ENCODE measurements at places on chromosomes 11 and 22. TPM values are rescaled to one million over a fixed set of nuclear protein-coding genes. Genes with fewer than 3 reads are reported as not detected.

- peaks cover 31% of the 10 kb centered on the region for H3K27me3 ChIP-seq
- H3K4me3 ChIP-seq: no peak overlapping the region
- no peak overlapping the region for H3K27ac ChIP-seq
- DNase-seq: no peak
- H3K36me3 ChIP-seq: no peaks in the 10 kb centered on the region
- H3K4me1 ChIP-seq: peaks cover 3% of the 10 kb centered on the region
These were observed 12.8 kb upstream of the CLPB start for GRCh38 chr11:72446929-72447769.

NPTXR gene
- 6.8 TPM for total RNA-seq

GRCh38 chr22:38948181-38948940 lies 9.0 kb upstream of the APOBEC3A start:
- H3K27me3 ChIP-seq: peaks cover 27% of the 10 kb centered on the region
- DNase-seq: no peak
- no peak overlapping the region for H3K27ac ChIP-seq
- H3K4me1 ChIP-seq: peaks cover 19% of the 10 kb centered on the region
- H3K36me3 ChIP-seq: no peaks in the 10 kb centered on the region

- H3K4me3 ChIP-seq: peak within 1 kb of the TSS; percentile 87
- H3K36me3 ChIP-seq: no peaks in the 10 kb centered on the region
- H3K27ac ChIP-seq: peak within 1 kb of the TSS; percentile 72
- peak; percentile 78 for DNase-seq
These were observed at the start of gene GAS2L1 for GRCh38 chr22:29306175-29306834. TSS of gene GAS2L1 (plus strand) at chr22:29306650. CDS start at chr22:29308106, 1,456 bp downstream.

C11orf91 gene
- not detected for total RNA-seq

- H3K4me3 ChIP-seq: no peak overlapping the region
- H3K27me3 ChIP-seq: peaks cover 2% of the 10 kb centered on the region
- no peak for DNase-seq
- no peaks in the 10 kb centered on the region for H3K4me1 ChIP-seq
- no peaks in the 10 kb centered on the region for H3K36me3 ChIP-seq
- no peak overlapping the region for H3K27ac ChIP-seq
These were observed 8.5 kb upstream of the DMC1 start for GRCh38 chr22:38578505-38578904.

EFCAB6 gene
- total RNA-seq: 0.19 TPM

- no peak overlapping the region for H3K4me3 ChIP-seq
- DNase-seq: no peak
- H3K27me3 ChIP-seq: peaks cover 13% of the 10 kb centered on the region
- no peaks in the 10 kb centered on the region for H3K36me3 ChIP-seq
- no peaks in the 10 kb centered on the region for H3K4me1 ChIP-seq
These were observed 339.1 kb upstream of the B3GAT1 start for GRCh38 chr11:134751031-134751585.

DNA sequence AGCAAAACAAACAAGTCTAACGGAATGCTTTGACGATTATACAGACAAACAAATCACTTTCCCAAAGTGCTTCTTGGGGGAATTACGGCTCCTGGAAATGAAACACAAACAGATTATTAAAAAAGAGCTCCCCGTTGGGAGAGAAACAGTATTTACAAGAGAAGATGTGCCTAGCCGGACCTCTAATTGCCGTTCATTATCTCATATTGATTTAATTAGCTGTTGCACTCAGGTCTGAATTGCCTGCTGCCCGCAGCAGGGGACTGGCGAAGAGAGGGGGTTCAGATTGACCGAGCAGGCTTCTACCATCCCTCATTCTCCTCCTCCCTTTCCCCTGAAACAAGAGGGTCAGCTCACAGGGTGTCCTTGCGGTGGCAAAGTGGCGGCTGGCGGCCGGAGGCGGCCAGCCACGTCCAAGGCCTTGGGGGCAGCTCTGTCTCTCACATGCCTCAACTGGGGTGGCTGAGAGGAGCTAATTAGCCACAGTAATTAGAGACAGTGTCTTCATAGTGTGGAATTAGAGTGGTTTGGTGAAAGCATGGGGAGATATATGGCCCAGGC lies 295.1 kb downstream of the MIAT start:
- no peaks in the 10 kb centered on the region for H3K36me3 ChIP-seq
- H3K4me3 ChIP-seq: no peak overlapping the region
- no peaks in the 10 kb centered on the region for H3K4me1 ChIP-seq
- peaks cover 40% of the 10 kb centered on the region for H3K27me3 ChIP-seq
- H3K27ac ChIP-seq: no peak overlapping the region

RIMBP3B gene
- 1.1 TPM for total RNA-seq

GRCh38 chr11:67347964-67348749 lies 5.2 kb downstream of the POLD4 start:
- peaks cover 36% of the 10 kb centered on the region for H3K4me1 ChIP-seq
- DNase-seq: no peak
- H3K27me3 ChIP-seq: no peaks in the 10 kb centered on the region
- no peak overlapping the region for H3K27ac ChIP-seq
- H3K36me3 ChIP-seq: peaks cover 4% of the 10 kb centered on the region
- H3K4me3 ChIP-seq: no peak overlapping the region

GRCh38 chr11:122413677-122414076 lies 241.8 kb upstream of the UBASH3B start:
- H3K27me3 ChIP-seq: peaks cover 3% of the 10 kb centered on the region
- H3K4me3 ChIP-seq: no peak overlapping the region
- no peaks in the 10 kb centered on the region for H3K4me1 ChIP-seq
- no peak for DNase-seq

DNA sequence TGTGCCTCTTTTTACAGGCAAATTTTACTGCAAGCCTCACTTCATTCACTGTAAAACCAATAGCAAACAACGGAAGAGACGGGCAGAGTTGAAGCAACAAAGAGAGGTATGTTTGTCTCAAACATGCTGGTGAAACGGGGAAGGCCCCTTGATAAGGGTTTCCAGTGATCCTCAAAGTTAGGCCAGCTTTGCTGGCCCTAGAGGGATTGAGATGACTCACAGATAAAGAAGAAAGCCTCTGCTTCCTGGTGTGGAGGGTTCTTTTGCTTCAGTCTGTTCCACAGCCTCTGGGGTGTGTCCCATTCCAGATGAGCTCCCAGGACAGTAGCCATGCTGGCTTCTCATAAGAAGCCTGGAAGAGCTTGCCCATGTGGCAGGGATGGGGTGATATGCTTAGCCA lies 118.9 kb upstream of the PARVA start:
- no peaks in the 10 kb centered on the region for H3K4me1 ChIP-seq
- H3K36me3 ChIP-seq: no peaks in the 10 kb centered on the region
- no peak overlapping the region for H3K4me3 ChIP-seq
- H3K27me3 ChIP-seq: no peaks in the 10 kb centered on the region
- no peak overlapping the region for H3K27ac ChIP-seq

OR5A1 gene
- total RNA-seq: not detected

- no peak for DNase-seq
- no peak overlapping the region for H3K4me3 ChIP-seq
- no peaks in the 10 kb centered on the region for H3K36me3 ChIP-seq
- no peaks in the 10 kb centered on the region for H3K27me3 ChIP-seq
- no peak overlapping the region for H3K27ac ChIP-seq
- no peaks in the 10 kb centered on the region for H3K4me1 ChIP-seq
These were observed 139.5 kb downstream of the CTTN start for GRCh38 chr11:70537576-70538571.

POU2AF2 gene
- total RNA-seq: not detected

GRCh38 chr11:64019106-64020037 lies 16.4 kb upstream of the FLRT1 start:
- no peaks in the 10 kb centered on the region for H3K36me3 ChIP-seq
- H3K27me3 ChIP-seq: no peaks in the 10 kb centered on the region
- H3K4me1 ChIP-seq: no peaks in the 10 kb centered on the region
- no peak overlapping the region for H3K4me3 ChIP-seq

CTSC gene
- total RNA-seq: 134 TPM

Measured in activated naive CD8-positive, alpha-beta T cell treated with anti-CD3 and anti-CD28 coated beads, Interleukin-2, amount 10 ng/mL, durations not matched to agents 7 days and 5 days (primary cell).